ENCODE measurements at places on chromosomes 11 and 22. TPM values are rescaled to one million over a fixed set of nuclear protein-coding genes. Genes with fewer than 3 reads are reported as not detected.

DNA sequence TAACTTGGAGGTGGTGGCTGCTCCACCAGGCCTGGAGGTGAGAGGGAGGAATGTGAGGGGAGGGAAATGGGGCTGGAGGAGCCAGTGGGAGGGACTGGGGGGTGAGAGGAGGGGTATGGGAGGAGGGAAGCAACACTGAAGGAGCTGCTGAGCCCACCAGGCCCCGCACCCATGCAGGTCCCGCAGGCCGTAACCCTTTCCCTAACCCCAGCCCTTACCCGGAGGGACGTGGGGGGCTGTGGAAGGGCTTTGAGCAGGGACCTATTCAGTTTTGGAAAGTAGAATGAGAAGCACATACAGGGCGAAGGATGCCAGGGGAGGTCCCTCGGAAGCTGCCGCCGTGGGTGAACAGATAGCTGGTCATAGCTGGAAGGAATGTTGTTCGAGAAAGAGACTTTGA lies 33.9 kb upstream of the CRYBB3 start:
- H3K27me3 ChIP-seq, result no peaks in the 10 kb centered on the region
- no peak overlapping the region for H3K4me3 ChIP-seq
- no peak for DNase-seq

The FGF19 gene
- total RNA-seq, result not detected

DNA sequence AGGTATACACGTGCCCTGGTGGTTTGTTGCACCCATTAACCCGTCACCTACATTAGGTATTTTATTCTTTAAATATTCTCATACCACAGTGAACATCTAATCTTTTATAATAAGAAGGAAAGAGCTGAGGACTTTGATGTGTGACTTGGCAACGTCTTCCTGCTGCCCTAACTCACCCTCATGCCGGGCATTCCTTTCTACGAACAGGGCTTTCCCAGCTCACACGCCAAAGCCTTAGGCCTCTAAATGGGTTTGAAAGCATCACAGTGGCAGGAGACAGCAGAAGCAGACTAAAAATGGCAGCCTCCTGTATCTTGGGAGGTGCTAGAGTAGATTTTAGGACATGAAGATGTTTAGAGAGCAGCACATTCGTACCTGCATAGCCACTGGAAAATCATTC lies 52.6 kb downstream of the CLTCL1 start:
- no peaks in the 10 kb centered on the region for H3K36me3 ChIP-seq
- H3K27me3 ChIP-seq, result no peaks in the 10 kb centered on the region
- H3K4me3 ChIP-seq, result no peak overlapping the region
- no peaks in the 10 kb centered on the region for H3K4me1 ChIP-seq

DNA sequence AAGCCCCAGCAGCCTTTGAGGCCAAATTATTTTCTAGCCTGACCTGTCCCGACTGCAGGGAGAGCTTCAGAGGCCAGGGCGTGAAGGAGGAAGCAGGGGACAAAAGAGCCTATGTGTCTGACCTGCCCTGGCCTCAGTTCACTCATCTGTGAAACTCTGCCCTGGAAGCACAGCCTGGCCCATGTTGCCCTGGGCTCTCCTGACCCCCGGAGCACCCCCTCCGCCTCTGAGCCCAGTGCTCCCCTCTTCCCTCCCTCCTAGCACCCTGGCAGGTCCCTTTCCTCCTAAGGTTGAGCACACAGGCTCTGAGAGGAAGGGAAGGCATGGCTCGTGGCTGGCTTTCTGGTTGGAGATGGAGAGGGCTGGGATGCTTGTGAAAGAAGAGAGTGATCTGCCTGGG lies 3.4 kb upstream of the A4GALT start:
- H3K4me3 ChIP-seq, result no peak overlapping the region
- no peaks in the 10 kb centered on the region for H3K36me3 ChIP-seq
- no peak for DNase-seq
- H3K4me1 ChIP-seq, result no peaks in the 10 kb centered on the region
- no peaks in the 10 kb centered on the region for H3K27me3 ChIP-seq
- H3K27ac ChIP-seq, result no peak overlapping the region

The CCDC87 gene
- 2.0 TPM for total RNA-seq

GRCh38 chr11:4092026-4092425 lies 2.6 kb upstream of the RRM1 start:
- H3K36me3 ChIP-seq, result no peaks in the 10 kb centered on the region
- peaks cover 3% of the 10 kb centered on the region for H3K4me1 ChIP-seq
- H3K27me3 ChIP-seq, result no peaks in the 10 kb centered on the region
- H3K27ac ChIP-seq, result no peak overlapping the region
- DNase-seq, result no peak

The ABCC8 gene
- 0.18 TPM for total RNA-seq

The PKDREJ gene
- total RNA-seq, result not detected

All from Panc1 (cell line).